ENCODE measurements at places on chromosomes 6 and 20.

DNA sequence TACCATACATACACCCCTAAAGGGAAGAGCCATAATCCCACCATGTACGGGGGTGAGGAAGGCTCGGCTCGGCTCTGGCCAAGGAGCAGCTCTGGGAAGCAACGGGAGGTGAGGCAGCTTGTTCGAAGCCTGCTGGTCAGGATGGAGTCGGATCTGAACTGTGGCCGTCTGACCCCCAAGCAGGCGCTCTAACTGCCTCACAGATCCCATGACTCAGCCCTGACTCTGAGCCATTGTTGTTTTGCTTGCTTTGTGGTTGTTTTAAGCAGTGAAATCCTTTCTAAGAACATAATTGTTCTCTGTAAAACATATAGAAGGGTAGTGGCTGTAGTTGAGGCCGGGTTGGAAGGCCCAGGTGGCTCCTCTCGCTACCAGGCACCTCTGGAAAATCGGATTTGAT, 10.9 kb downstream of the C6orf132 start:
- no peak for DNase-seq

DNA sequence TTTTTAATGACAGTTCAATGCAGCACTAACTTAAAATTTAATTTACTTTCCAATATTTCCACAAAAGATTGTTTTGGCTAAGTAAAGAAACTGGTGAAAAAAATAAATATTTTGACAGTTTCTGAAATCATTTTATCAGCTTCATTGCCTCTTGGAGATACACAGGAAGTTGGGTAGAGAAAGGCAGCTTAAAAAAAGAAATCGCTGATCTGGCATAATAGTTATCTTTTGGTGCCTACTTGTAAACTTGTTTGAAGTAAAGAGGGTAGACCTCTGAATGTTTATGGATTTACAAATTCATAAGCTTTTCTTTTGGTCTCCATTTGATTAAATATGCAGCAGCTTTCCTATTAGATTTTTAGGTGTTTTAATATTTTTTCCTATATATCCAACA, 103.4 kb downstream of the RTN4IP1 start:
- no peak for DNase-seq

- DNase-seq: no peak
Measured at GRCh38 chr6:165825256-165825815, 162.3 kb upstream of the PDE10A start.

GRCh38 chr6:166707045-166707444, 80.0 kb upstream of the RPS6KA2 start:
- DNase-seq: peak; percentile 56

DNA sequence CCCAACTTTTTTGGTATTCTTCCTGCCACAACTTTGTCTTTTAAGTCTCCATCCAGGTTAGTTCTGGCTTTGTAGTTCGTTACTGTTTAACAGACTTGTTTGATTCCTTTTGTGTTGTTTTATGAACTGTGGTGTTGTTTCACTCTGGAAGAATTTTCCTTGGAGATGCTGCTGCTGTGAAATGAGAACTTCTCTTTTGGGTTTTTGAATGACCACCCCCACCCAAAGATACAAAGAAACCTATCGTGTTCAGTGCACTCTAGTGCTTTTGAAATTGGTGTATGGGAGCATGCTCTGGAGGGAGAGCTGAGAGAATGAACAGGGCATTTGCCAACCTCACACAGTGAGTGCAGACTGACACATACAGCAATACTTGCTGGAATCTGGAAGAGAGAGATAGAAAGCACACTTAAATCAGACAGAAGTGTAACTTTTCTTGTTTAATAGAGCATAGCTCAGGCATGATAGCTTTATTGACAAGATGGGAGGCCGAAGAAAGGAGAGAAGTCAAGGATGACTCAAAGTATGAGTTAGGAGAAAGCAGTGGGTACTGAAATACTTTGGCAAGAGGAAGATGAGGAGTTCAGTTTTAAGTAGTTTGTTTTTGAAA, 293.1 kb downstream of the SOX4 start:
- DNase-seq: no peak

GRCh38 chr6:37056439-37057127, 51.1 kb downstream of the FGD2 start:
- no peak for DNase-seq

DNA sequence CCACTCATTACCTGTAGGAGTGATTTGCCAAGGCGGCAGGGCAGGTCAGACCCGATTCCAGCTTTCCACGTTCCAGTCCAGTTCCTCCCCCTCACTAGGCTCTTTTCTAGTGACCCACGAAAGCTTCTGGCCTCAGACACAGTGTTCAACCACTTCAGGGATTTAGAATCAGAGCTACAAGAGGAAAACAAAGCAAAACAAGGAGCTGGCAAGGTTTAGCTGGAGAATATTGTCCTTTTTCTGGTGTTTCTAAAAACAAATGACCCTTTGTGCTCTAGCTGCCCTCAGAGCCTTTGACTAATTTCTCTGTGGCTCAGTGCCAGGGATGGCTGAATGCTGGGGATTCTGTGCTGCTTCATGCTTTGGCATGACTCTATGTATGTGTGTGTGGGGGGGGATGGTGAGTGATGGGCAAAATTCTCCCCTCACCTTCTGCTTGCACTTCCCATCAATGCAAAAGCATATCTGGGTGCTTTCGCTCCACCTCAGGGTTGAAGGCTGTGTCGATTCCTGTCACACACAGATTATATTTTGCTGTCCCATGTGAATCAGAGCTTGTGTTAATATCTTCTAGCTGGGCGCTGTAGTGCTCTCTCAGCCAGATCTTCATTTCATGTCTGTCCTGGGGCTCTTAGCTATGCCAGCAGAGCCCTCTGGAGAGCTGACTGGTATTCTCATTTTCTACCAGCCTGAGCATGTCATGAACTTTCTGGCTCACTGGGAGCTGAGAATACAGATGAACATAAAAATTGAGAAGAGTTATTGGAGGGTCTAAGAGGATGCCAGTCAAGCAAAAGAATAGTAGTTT, 19.3 kb upstream of the NEDD9 start:
- DNase-seq: no peak

DNA sequence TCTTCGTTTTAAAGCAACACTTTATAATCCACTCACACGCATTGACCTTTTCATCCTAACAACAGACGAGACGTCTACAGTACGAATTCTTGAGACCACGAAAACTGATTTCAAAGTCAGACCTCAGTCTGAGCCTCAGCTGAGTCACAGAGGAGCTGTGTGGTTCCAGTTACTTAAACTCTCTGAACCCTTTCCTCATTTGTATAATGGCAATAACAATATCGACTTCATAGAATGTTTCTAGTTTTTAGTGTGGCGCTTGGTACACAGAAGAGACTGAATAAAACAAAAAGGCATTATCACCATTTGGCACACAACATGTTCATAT, 236.9 kb downstream of the ATXN1 start:
- no peak for DNase-seq

- no peak for DNase-seq
Measured at GRCh38 chr6:2839982-2840748, 1.5 kb downstream of the SERPINB1 start.

DNA sequence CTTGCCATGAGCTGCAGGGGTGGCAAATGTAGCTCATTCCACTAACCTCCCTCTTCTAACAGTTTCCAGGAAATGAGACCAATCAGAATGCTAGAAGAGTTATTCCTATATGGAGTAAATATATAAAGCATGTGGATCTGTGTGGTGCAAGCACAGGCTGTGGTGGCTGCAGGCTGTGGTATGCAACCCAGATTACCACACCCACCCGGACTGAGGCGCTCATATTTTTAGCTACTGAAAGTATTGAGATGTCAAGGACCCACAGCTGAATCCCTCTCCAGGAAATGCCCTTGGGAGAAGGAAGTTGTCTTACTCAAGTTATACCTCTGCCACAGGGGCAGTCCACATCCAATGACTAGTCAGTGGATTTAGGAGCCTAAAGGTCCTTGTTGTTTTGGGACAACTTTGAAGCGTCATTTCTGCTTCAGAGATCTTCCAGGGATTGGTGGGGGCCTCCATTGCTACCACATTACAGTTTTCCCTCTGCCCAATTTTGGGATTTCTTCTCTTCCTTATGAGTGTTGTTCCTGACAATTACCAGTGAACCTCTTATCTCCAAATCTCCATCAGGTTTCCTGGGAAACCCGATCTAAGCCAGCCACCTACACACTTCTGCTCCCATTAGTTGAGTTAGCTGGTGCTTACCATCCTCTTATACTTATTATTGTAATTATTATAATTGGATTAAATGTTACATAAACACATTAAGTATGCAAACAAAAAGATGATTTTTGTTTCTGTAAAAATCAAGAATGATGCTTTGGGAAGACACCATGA, 12.1 kb upstream of the REPS1 start:
- DNase-seq: no peak

DNA sequence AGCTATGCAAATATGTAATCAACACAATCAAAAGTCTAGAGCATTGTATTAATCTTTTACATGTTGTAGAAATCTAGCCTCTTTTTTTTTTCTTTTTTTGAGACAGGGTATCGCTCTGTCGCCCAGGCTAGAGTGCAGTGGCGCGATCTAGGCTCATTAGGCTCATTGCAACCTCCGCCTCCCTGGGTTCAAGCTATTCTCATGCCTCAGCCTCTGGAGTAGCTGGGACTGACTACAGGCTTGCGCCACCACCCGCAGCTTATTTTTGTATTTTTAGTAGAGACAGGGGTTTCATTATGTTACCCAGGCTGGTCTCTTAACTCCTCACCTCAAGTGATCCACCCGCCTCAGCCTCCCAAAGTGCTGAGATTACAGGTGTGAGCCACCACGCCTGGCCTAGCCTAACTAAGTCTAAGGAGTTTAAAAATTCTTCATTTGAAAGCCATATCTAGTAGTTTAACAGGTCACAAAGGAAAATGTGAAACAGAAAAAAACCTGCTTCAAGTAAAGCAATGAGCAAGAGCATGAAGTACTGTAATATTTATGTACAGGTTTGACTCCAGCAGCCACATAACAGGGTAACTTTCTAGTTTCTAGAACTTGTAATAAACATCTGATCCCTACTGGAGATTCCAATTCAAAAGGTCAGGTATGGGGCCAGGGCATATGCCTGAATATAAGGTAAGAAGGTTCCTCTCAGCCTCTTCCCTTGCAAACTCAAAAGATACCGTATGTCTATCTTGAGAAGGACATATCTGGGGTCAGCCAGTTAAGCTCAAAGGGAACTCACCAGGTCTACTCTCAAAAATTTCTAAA, 4.4 kb downstream of the CPNE1 start:
- DNase-seq: no peak

DNA sequence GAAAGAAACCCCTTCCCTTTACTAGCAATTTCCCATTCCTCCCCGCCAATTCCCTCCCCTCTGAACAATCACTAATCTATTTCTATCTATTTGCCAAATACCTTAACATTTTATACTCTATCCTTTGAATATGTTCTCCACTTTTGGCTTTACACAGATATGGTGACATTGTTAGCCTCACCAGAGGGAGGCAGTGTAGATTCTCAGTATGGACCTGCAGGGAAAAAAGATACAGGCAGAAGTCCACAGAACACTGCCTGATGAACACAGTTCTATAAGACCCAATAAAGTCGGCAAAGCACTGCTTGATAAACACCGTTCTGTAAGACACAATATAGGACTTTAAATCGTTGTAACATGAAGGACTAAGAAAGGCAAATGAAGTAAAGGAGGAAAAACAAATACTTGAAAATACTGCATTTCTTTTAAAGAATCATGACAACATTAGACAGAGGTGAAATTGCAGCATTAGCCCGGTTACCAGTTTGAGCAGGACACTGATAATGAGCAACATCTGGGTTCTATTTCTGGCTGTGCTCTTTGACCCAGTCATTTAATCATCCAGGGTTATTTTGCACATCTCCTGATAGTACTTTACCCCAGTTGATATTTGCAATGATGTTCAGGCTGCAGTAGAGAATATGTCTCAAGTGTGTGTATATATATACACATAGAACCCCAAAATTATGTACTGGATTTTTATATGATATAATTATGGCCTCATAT, 296.8 kb downstream of the UTRN start:
- peak; percentile 14 for DNase-seq

GRCh38 chr20:51639206-51639832, 96.8 kb upstream of the NFATC2 start:
- DNase-seq: peak; percentile 57

DNA sequence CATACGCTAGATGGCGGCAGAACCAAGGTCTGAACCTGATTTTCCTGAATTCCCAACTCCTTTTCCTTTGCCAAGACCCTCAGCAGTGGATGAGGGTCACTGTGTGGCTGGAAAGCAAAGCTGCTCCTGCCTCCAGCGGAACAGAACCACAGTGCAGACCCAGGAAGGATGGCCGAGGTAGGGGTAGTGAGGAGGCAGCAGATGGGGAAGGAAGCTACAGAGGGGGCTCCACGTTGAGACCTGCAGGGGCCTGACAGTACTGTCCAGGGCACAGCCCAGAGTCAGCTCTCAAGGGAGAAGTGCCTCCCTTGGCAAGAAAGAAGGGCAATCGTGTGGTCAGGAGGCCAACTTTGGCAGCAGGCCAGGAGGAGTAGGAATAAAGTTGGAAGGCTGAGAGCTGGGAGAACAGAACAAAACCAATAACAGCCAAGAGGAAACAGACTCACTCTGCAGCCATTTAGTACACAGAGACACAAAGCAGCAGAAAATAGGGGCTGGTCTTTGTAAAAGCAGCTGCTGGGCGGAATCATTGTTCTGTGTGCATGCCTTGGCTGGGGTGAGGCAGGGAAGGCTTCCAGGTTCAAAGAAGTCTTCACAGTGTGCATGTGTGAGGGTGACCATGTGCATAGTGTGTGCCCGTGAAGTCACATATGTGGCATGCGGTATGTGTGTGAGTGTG, 3.1 kb downstream of the GABRR2 start:
- DNase-seq: no peak

GRCh38 chr20:3102575-3103368, 18.2 kb upstream of the AVP start:
- no peak for DNase-seq

DNA sequence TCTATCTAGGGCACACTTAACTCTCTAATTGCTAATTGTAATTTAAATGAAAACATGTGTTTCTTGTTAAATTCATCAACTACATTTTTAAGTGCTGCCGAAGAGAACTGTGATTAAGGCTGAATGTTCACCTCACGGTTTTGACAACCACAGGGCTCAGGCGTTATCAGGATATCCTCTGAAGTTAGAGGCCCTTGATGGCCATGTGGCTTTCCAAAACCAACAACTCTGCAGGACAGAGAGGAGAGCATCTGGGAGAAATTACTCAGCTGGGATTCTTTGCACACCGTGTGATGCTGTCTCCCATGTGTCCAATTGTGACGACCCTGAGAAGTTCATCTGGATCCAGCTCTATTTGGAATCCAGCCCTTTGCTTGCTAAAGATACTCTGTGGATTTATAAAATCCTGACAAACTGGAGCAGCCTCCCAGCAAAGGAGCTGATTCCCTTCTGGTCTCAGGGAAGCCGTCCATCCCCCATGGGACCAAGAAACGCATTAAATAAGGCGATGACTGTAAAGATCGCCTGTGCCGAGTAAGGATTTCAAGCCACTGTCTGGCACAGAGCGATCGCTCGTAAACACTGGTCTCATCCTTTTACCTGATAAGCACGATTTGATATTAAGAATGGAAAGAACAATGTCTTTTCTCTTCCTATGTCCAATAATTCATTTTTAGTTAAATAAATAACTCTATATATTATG, 401.1 kb downstream of the CD83 start:
- DNase-seq: no peak

GRCh38 chr6:154112181-154112809, 73.3 kb downstream of the OPRM1 start:
- DNase-seq: no peak

- no peak for DNase-seq
Measured at GRCh38 chr6:140041571-140042332, 667.3 kb upstream of the CITED2 start.
